ENCODE measurements at places on chromosomes 12 and 14.

DNA sequence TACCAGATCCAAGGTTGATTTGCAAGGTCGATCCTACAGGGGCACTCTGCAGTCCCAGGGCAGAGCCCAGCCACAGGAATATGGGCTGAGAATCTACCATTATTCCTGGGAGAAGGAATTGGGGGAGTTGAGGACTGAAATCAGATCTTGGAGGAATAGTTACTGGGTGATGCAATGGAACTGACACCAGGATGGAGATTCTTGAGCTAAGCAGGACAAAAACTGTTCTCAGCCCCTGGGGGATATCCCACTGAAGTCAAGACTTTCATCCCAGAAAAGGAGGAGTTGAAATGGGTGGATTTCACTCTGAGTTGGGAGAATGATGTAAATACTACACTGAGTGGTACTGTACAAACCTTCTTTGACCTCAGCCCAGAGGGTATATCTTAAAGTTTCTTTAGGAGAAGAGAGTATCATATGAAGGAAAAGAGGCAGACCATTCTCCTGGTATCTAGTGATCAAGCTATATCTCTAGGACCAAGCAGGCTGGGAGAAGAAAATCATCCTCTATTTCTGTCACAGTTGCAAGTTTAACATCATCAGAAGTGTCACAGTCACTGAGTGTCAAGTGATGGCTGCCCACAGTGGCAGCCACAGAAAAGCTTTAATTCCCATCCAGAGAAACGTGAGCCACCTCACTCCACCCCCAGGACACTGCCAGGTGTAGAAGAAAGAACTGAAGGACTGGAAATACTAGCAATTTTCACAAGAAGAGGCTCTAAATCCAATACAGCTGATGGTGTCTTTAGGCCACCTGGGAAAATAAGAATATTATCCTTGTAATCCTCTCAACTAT, 181.9 kb downstream of the NUAK1 start:
- DNase-seq: no peak

DNA sequence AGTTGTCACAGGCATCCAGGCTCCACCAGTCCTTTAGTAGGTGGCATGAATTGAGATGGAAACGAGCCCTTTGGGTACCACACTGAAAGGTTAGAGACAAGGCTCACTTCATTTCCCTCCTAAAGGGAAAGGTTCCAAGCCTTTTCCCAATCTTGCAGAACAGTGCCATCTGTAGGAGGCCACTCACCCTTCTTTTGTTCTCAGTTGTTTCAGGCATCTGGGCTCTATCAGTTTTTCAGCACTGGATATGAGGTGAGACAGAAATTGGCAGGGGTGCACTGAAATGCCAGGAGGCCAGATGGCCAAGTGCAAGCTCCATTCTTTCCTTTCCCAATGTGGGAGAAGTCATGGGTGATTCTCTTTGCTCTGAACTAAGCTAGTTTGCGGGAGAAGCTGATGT, 15.2 kb downstream of the FBXO33 start:
- no peak for DNase-seq

- no peak for DNase-seq
Measured at GRCh38 chr12:59087077-59087673, 166.9 kb upstream of the LRIG3 start.

DNA sequence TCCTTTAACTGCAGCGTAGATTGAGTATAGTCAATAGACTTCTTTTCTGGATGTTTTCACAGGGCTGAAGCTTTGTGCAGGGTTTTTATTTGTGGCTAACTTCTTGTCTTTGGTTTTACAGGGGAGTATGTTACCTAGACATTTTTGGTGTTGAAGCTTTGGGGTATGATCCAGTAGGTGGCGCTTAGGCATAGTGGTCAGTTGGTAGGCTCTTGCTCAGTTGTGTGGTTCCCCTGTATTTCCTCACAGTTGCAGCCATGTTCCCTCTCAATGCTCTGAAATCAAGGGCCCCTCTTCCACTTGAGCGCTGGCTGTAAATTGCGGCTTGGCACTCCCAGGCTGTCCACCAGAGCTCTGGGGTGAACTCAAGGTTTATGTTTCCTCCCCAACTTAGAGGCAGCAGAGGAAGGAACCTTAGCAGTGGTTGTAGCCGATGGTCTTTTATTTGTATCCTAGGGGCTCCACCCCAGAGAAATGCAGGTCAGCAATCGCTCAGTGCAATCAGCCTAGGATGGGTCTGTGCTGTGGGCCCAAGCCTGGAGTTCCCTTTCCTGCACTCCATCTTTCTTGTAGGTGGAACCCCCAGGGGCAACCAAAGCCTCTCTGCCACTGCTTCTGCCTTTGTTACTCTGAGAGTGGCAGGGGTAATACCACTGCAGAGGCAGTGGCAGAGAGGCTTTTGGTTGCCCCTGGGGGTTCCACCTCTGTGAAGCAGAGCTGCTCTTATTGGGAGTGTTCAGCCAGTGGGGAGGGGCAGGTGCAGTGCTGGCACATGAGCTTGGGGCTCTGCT, 55.1 kb downstream of the CMAS start:
- no peak for DNase-seq

- DNase-seq: no peak
Measured at GRCh38 chr12:4992871-4993270, 50.8 kb upstream of the KCNA5 start.

- DNase-seq: no peak
Measured at GRCh38 chr12:67457136-67457535, 188.0 kb downstream of the CAND1 start.

DNA sequence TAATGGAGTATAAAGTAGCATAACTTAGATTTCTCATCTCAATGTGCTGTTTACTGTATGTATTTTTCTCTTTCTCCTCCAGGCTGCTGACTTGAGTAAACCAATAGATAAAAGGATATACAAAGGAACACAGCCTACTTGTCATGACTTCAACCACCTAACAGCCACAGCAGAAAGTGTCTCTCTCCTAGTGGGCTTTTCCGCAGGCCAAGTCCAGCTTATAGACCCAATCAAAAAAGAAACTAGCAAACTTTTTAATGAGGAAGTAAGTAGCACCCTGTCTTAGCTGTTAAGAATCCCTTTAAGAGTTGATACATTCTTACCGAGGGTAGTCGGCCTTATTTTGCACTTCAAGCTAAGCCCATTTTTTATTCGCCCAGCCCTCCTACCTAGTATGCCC, 55.2 kb downstream of the WDR20 start:
- DNase-seq: no peak

GRCh38 chr12:130984183-130985058, 30.7 kb downstream of the ADGRD1 start:
- DNase-seq: no peak

DNA sequence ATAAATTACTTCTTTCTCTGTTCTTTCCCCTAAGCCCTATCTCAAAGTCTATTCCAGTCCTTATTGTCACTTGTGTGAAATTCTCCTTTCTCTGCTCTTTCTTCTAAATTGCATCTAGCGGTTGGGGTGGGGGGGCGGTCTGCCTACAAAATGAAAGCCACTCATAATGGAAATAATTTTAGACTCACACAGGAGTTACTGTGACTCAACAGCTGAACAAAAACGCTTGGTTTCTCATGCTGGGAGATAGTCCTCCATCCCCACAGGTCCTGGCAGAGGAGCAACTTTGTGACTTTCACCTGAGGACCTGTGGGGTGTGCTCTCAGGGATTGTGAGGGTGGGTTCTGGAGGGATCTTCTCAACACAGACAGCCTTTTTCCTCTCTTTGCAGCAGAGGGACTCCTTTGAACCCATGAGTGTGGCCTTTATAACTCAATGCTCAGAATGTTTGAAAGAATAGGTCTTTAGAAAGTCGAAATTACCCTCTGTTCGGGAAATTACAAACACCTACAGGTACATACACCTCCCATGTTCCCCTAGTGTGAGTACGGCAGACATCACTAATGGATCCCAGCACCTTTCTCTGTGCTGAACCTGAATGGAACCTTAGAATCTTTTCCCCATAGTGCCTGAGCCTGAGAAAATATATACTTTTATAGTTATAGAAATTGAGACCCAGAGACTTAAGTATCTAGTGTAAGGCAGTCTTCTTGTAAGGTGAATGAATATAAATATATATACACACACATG, 109.7 kb downstream of the CHST11 start:
- DNase-seq: no peak

DNA sequence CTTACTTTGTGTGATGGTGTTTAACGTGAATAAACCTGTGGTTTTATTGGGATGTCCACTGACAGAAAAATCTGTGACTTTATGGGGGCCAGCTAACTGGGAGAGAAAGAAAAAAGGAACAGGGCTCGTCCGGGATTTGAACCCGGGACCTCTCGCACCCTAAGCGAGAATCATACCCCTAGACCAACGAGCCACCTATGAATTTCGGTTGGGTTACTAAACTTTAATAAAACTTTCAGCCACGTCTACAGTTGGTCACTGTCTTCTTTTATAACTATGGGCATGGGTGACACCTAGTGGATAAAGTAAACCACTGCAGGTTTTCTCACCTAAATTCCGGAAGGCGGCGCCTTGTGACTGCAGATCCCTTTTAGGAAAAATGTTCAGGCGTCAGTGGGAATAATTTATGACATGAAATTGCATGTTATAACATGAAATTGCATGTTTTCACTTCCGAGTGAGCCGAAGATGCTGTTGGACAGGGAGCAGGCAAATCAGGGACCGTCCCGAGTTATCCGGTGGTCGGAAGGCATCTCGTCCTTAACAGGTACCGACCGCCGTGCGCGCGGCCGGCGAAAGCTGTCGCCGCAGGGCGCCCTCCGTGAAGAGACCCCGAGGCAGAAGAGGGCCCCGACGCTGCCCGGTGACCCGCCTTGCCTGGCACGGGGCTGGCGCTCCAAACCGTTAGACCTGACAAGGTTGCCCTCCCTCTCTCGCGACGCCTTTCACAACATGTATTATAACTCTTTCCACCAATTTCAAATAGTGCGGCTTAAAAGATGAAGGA, 18.2 kb upstream of the RNASE12 start:
- peak; percentile 46 for DNase-seq

- no peak for DNase-seq
Measured at GRCh38 chr12:42396473-42397259, 70.7 kb downstream of the PPHLN1 start.

- no peak for DNase-seq
Measured at GRCh38 chr14:33668066-33668465, 282.8 kb downstream of the EGLN3 start.

- no peak for DNase-seq
Measured at GRCh38 chr12:80692114-80692513, 15.3 kb upstream of the MYF6 start.

DNA sequence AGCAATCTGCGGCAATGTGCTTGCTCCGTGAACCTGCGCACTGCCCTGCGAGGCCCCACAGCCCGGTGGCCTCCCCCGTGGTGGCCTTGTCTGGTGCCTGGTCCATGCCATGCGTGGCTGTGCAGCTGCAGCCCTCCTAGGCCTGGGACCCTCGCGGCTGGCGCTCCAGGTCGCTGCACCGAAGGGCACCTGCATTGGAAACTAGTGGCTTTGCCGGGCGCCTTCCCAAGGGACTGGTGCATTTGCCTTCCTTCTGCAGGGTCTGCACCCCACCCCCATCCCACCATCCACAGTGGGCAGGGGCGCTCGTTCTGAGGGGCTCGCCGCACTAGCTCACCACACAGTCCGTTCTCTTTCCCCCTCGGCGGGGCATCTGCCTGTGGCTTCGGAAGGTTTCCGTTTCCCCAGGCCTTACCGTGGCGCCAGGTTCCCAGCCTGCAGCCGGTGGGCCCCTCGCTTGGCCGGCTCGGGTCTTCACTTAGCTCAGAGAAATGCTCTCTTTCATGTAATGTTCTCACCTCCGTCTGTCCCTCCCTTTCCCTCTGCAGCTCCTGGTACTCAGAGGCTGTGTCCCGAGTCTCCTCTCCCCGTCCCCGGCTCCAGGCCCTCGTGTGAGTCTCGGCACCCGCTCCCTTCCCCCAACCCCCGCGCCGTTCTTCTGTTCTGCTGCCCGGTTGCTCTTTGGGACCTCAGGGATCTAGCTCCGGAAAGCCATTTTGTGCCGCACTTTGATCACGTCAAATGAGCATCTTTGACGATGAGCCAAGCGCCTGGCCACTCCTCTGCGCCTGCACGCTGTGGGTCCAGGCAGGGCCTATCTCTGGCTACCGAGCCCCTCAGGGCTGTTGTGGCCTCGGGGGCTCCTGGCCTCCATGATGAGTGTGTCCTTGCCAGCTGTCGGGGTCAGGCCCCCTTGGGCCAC, 31.9 kb downstream of the JAG2 start:
- DNase-seq: no peak

DNA sequence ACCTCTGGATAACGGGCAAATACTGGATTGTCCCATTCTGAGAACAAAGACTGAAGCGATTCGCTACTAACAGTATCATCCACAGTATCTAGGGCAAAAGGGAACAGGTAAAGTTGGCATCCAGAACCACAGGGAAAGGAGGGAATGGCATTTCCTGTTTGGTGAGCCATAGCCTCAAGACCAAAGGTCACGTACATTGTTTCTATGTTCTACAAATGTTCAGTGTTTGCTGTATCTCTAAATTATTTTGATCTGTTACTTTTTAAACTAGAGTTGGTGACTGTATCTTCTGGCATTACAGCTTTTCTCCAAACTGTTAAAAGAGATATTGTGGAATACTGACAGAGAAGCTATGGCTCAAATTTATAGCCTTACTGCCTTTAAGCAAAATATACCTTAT, 9.7 kb downstream of the MLH3 start:
- no peak for DNase-seq

GRCh38 chr12:11744410-11744801, 94.9 kb downstream of the ETV6 start:
- DNase-seq: no peak

- DNase-seq: no peak
Measured at GRCh38 chr14:94532447-94532846, 23.2 kb upstream of the SERPINA12 start.

GRCh38 chr14:77151918-77152588, 10.5 kb upstream of the ZDHHC22 start:
- no peak for DNase-seq

DNA sequence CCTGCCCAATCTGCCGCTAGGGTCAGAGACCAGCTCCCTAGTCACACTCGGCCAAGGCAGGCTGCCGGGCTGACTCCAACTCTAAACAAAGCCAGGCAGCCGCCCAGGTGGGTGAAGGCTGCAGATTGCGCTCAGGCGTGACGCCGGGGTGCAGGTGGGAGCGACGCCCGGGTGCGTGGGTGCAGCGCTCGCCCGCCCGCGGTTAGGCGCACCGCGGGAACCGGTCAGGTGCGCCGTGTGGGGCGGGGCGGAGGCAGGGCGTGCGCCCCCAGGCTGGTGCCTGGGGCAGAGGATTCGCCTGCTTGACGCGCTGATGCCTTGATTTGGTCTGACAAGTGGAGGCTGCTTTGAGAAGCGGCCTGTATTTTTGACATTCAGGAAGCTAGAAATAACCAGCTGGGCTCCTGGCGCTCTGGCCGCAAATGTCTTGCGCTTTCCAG, 126.7 kb upstream of the HIF1A start:
- peak; percentile 74 for DNase-seq

GRCh38 chr14:88829685-88830302, 5.3 kb downstream of the TTC8 start:
- DNase-seq: no peak

- DNase-seq: no peak
Measured at GRCh38 chr14:34190717-34191116, 239.8 kb upstream of the EGLN3 start.

GRCh38 chr14:93343266-93343665, 3.7 kb upstream of the COX8C start:
- DNase-seq: no peak

Data from stimulated activated CD8-positive, alpha-beta memory T cell treated with anti-CD3 and anti-CD28 coated beads, Interleukin-7, amount 100 ng/mL, for 4 hours (primary cell).